ENCODE measurements at places on chromosomes 1 and 21.

GRCh38 chr1:163063610-163064009 is 5.6 kb upstream of the RGS4 start:
- DNase-seq = no peak
- H3K27me3 ChIP-seq = no peaks in the 10 kb centered on the region
- no peak overlapping the region for H3K4me3 ChIP-seq

DNA sequence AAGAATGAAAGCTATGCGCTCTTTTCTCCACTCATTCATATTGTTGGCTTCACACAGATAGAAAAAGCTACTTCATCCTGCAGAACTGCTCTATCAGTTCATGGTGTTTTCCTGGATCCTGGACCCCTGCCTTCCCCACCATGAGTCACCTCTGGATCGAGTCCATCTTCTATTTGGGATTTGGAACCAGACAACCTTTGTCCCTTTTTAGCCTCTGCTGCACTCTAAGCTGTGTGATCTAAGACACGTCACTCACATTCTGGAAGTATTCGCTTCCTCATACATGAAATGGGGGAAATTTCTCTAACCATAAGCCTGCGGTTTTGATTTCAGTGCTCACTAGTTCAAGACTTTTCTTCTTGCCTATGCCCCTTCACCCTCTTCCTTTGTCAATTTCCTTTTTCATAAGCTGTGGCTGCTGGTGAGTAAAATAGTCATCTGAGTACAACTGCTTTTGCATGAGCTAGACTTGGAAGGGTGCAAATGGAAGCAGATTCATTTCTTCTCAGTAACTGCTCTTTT is 14.1 kb upstream of the DEGS1 start:
- no peaks in the 10 kb centered on the region for H3K36me3 ChIP-seq
- no peaks in the 10 kb centered on the region for H3K4me1 ChIP-seq
- no peak for DNase-seq
- H3K27me3 ChIP-seq = no peaks in the 10 kb centered on the region

- no peaks in the 10 kb centered on the region for H3K36me3 ChIP-seq
- no peak overlapping the region for H3K27ac ChIP-seq
- DNase-seq = no peak
These were observed 77.5 kb upstream of the HMCN1 start for GRCh38 chr1:185656663-185657062.

- H3K36me3 ChIP-seq = no peaks in the 10 kb centered on the region
- no peaks in the 10 kb centered on the region for H3K4me1 ChIP-seq
- DNase-seq = no peak
- no peak overlapping the region for H3K4me3 ChIP-seq
- no peaks in the 10 kb centered on the region for H3K27me3 ChIP-seq
These were observed 622.4 kb upstream of the PKN2 start for GRCh38 chr1:88061492-88062177.

- H3K27ac ChIP-seq = no peak overlapping the region
- no peaks in the 10 kb centered on the region for H3K36me3 ChIP-seq
- no peaks in the 10 kb centered on the region for H3K27me3 ChIP-seq
- no peaks in the 10 kb centered on the region for H3K4me1 ChIP-seq
- no peak overlapping the region for H3K4me3 ChIP-seq
These were observed 14.0 kb downstream of the PRDM15 start for GRCh38 chr21:41865002-41865777.

GRCh38 chr21:46237474-46237873 is 8.9 kb upstream of the LSS start:
- no peak overlapping the region for H3K4me3 ChIP-seq
- peaks cover 86% of the 10 kb centered on the region for H3K36me3 ChIP-seq
- H3K4me1 ChIP-seq = no peaks in the 10 kb centered on the region
- no peak overlapping the region for H3K27ac ChIP-seq

DNA sequence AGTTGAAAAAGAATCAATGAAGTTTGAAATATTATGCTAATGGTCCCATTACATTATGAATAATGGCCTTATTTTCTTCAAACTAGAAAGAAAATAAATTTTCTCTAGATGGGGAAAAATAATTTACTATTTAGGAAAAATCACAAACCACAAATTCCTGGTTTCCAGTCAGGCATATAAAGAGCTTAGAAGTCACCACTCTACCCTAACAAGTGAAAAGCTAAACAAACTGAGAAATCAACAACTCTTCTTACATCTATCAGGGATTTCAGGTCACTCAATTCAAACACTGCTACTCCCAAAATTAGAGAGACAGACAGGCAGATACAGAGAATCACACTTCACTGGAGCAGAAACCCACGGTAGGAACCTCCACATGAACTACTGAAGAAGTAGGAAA is 82.1 kb upstream of the LRRC7 start:
- H3K4me3 ChIP-seq = no peak overlapping the region
- H3K4me1 ChIP-seq = no peaks in the 10 kb centered on the region
- H3K36me3 ChIP-seq = no peaks in the 10 kb centered on the region
- no peak for DNase-seq
- H3K27ac ChIP-seq = no peak overlapping the region
- no peaks in the 10 kb centered on the region for H3K27me3 ChIP-seq

DNA sequence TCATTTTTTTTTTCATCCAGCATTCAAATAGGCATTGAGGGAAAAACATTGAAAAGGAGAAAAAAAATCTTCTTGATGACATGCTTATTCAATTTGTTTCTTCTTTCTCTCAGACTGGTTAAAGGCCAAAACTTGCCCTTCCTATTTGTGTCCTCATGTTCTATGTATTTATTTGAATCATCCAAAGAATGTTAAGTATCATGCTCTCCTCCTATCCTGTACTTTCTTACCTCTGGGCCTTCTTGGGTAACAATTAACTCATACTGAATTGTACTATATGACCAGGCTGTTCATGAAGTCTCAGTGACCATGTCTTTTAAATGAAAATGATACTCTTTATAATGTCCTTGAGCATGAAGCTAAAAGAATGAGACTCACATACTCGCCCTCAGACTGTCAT is 36.5 kb upstream of the DENND1B start:
- DNase-seq = no peak
- no peaks in the 10 kb centered on the region for H3K27me3 ChIP-seq
- H3K27ac ChIP-seq = no peak overlapping the region
- H3K36me3 ChIP-seq = no peaks in the 10 kb centered on the region

GRCh38 chr1:154158307-154159125 is 3.6 kb upstream of the NUP210L start:
- H3K4me3 ChIP-seq = no peak overlapping the region
- H3K36me3 ChIP-seq = peaks cover 77% of the 10 kb centered on the region
